Activated CD4-positive, alpha-beta T cell treated with anti-CD3 and anti-CD28 coated beads for 1 hour (primary cell): ENCODE measurements at places on chromosomes 5 and 9.

DNA sequence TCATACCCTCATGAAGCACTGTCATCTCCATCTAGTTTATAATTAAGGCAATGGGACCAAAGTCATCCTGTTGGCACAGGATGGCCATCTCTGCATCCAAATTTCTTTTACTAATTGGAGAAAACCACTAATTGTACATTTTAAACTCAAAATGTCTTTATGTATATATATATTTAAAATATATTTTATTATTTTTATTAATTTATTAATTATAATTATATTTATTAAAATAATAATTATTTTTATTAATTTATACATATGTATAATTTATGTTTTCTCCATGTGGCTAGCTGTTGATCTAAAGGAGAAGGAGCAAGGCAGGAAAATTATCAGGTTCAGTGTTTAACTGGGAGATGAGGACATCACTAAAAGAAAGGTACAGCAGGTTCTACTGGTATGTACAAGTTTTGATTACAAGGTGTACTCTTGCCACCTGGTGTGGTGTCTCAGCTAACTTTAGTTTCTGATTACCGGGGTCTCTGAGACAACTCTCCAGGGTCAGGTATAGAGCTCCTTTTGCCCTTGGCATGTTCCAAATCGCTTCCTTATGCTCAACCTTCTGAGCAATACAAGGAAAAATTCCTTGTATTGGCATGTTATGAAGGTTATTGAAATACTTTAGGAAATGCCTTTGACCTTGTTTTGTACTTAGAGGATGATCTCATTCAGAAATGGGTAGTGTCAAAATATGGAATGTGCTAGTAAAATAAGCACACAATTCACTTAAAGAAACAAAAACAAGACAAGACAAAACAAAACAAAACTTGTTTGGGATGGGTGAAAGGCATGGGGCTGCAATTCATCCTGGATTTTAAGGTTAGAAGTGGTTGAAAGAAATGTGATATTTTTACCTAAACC is 79.6 kb downstream of the GHR start:
- DNase-seq, result no peak

GRCh38 chr9:128408963-128409431 is 11.7 kb upstream of the CERCAM start:
- DNase-seq, result no peak

DNA sequence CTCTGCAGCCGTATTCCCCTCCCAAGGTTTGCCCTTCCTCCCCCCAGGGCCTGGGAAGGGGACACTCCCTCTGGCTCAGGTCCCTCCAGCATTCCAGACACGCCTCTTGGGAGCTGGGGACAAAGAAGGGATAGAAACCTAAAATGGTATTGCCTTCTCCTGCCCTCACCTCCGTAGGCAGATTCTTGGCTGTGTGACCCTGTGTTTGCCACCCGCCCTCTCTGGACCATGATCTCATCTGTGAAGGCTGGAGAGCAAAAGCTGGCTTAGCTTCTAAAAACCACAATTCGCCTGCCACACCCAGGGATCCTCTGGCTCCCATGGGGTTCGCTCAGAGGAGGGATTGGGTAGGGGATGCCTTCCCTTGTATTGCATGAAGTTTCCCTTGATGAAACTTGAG is 7.7 kb downstream of the AQP3 start:
- DNase-seq, result no peak

- DNase-seq, result no peak
These were observed 166.4 kb downstream of the PIK3R1 start for GRCh38 chr5:68381909-68382308.

GRCh38 chr9:85142968-85143367 is 473.4 kb downstream of the NTRK2 start:
- DNase-seq, result no peak

DNA sequence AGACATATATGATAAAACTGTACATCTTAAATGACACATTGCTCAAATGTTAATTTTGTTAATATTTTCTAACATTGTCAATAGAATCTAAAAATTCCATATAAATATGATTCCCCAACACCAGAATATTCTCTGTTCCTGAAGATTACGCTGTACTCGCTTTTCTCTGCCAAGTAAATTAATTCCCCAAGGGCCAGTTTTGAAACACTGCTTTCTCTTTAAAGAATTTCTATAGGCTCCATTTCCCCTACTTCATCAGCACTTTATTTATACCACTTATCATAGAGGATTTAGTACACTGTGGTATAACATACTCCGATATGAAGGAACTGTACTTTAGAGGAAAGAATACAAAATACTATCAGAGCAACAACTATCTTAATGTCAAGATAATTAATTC is 101.4 kb upstream of the ACOT12 start:
- DNase-seq, result no peak

DNA sequence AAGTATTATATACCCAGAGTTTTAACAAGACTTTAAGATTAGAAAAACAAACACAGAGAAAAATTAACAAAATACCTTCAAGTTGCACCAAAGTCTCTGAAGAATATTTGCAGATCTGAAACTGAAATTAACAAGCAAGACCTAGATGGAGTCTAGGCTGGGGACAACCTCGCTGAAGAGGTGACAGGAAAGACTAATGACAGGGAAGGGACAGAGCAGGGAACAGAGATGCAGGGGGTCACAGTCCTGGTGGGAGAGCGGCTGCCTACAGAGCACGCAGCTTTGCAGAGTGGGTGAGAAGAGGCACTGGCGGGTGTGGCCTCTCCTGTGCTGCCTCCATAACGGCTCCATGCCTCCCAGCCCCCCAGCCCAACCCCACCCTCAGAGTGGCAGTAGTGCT is 13.5 kb downstream of the RETREG1 start:
- DNase-seq, result no peak

DNA sequence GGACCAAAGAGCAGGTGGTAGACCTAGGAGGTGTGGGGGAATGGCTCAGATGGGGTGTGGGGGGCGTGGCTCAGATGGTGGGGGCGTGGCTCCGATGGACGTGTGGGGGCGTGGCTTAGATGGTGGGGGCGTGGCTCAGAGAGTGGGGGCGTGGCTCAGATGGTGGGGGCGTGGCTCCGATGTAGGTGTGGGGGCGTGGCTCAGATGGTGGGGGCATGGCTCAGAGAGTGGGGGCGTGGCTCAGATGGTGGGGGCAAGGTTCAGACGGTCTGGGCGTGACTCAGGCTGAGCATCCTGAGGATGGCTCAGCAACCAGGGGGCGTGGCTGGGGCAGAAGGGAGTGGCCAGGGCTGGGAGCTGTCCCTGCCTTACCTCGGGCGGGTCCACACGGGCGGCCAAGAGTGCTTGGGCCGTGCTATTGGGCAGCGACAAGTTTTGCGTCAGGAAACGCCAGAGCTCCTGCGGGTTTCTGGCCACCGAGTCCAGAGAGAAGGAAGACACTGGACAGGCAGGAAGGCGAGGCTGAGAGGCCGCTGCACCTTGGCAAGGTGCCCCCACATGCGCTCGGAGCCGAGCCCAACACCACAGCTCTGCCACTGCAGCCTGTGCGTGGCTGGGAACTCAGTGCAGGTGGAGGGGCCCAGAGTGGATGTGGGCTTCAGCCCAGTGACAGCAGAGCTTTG is 5.9 kb downstream of the ABCA2 start:
- peak; percentile 49 for DNase-seq

DNA sequence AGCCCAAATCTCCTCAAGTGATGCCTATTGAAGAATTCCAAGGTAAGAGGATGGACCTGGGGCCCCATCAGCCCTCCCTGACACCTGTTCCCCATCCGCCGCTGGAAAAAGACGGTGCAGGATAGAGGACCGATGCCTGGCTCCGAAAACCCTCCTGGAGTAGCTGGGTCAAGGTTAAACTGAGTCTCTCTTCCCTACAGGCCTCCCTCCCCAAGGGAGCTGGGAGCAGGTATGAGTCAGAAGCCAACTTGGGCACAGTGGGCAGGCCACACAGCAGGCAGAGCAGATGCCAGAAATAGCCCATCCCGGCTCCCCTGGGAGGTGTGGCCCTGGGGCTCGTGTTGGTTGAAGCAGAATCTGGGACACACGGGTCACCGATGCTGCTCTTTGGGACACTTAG is 75.6 kb downstream of the NTNG2 start:
- DNase-seq, result no peak
